Activated T-cell treated with anti-CD3 and anti-CD28 coated beads for 4 hours (primary cell): ENCODE measurements at places on chromosomes 13 and 19.

- no peak for DNase-seq
Observed at GRCh38 chr19:30631033-30631370, 258.8 kb downstream of the ZNF536 start.

DNA sequence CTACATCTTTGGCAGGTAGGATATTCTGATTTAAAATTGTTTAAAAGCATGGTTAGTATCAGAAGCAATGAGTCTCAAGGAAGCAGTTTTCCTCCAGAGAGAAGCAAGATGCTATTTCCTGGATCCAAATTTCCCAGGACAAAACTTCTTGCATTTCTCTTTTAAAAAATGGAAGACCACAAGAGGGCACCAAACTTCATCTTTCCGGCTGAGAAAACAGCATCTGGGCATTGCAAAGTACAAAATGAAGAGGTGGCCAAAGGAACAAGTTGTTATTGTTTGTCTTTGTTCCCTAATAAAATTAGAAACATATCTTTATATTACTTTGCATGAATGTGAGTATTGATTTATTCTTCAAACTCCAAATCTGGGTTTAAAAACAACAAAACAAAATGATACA, 60.0 kb upstream of the LRCH1 start:
- no peak for DNase-seq

GRCh38 chr13:41462427-41462826, 5.1 kb downstream of the RGCC start:
- no peak for DNase-seq

GRCh38 chr13:29858231-29858630, 7.8 kb upstream of the UBL3 start:
- DNase-seq: no peak

DNA sequence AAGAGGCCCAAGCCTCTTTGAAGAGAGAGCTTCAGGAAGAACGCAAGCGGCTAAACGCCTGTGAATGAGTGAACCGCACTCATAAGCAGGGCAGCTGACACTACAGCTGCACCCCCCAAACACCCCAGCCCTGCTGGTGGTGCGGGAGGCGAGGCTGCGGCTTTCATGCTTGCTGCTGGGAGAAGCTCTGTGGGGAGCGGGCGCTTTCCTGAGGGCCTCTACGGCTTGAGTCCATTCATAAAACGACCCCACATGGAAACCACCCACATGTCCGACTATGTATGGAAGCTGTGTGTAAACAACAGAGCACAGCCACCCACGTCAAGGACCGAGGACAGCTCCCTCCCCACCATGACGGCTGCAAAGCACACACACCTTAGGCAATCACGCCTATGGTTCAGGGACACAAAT, 5.5 kb downstream of the AP3D1 start:
- no peak for DNase-seq

GRCh38 chr13:52158629-52159158, 703 bp downstream of the NEK3 start:
- no peak for DNase-seq

DNA sequence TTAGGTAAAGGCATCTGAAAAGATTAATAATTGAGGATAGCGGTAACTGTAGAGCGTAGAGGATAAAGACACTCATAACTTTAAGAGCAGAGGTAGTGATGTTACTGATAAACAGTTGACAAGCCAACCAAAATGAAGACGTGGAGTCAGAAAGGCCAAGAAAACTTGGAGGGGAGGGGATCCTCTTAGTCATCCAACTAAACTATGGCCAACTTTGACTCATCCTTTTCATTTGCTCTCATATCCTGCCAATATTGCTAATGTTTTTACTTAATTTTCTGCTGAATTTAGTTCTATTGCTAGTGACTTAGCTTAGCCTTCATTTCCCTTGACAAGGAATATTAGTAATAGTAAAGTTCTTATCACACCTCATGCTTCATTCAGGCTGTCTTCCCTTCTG, 13.4 kb downstream of the ITGBL1 start:
- no peak for DNase-seq

- no peak for DNase-seq
Observed at GRCh38 chr13:112391746-112392145, 15.6 kb downstream of the SPACA7 start.

- no peak for DNase-seq
Observed at GRCh38 chr13:76499891-76500290, 386.3 kb downstream of the KCTD12 start.

DNA sequence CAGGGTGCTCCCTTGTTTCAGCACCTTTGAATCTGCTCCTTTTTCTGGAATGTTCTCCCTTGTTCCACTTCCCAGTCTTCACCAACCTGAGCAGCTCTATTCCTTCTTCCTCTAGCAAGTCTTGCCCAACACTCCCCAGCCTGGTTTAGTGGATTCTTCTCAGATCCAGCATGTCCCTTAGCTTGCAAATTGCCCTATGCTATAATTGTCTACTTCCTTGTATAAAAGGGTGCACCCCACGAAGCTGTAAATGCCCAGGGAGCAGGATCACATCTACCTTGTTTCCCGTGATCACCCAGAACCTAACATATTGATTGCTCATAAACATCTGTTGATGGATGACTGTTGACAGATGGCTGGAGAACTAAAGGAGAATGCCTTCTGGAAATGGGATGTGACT, 93.2 kb upstream of the C1QTNF9B start:
- DNase-seq: no peak

GRCh38 chr13:73998631-73999030, 135.6 kb downstream of the KLF12 start:
- DNase-seq: no peak

DNA sequence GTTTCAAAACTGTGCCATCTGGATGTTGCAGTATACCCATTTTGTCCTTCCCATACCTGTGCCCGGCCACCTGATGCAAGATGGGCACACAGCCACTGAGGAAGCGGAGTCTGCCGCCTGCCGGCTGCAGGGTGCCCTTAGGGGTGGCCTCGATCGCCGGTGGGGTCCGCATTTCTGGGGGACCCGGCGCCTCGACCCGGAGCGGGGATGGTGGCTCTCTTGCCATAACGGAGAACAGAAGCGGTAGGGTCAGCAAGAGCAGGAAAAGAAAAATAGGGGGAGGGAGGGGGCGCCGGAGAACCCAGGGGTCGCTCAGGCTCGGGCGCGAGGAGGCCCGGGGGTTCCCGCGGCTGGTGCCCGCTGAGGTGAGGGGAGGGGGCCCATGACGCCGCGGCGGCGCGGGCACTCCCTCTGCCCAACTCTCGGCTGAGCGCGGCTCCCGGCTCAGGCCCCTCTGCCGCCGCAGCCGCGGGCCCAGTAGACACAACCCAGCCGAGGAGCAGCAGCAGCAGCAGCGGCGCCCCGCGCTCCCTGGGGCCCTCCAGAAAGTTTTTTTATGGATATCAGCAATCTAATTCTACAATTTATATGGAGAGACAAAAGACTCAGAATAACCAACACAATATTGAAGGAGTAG, 13.8 kb upstream of the CYP4F2 start:
- DNase-seq: no peak

DNA sequence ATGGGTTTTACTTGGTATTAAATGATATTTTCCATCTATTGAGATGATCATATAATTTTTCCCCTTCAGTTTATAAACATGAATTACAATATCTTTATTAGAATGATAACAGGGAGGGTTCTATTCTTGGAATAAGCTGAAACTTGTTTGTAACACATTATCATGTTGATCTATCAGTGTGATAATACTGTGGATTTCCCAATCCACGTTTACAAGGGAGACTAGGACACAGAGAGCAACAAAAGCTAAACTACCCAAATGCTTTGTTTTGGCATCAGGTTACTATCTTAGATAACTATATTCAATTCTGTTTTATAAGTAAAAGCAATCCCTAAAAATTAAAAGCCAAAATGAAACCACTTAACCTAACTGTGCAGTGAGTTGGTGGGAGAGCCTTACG, 92.5 kb downstream of the TUBGCP3 start:
- no peak for DNase-seq

DNA sequence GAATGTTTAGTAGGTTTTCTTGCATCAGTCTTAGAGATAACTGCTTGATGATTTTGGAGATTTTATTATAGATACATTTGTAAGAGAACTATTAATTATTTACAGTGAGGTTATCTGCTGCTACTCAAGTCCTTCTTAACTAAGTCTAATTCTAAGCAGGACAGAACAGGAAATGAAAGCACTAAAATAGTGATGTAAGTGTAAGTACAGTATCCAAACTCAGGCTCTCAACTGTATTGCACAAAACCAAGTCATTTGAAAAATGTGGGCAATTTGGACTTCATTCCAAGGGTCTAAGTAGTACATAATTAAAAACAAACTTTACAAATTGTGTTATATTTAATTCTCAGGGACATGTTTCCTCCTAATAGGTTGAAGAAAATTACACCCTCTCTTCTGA, 417.1 kb downstream of the ITGBL1 start:
- DNase-seq: no peak

DNA sequence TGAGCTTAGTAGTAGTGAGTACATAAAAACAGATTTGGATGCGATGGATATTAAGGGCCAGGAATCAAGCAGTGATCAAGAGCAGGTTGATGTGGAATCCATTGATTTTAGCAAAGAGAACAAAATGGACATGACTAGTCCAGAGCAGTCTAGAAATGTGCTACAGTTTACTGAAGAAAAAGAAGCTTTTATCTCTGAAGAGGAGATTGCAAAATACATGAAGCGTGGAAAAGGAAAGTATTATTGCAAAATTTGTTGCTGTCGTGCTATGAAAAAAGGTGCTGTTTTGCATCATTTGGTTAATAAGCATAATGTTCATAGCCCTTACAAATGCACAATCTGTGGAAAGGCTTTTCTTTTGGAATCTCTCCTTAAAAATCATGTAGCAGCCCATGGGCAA, 11.4 kb downstream of the CHAMP1 start:
- no peak for DNase-seq

GRCh38 chr19:41218615-41219507, at the start of gene AXL:
TSS of gene AXL (plus strand) at chr19:41219223. CDS start at chr19:41219393, 170 bp downstream.
- DNase-seq: no peak

DNA sequence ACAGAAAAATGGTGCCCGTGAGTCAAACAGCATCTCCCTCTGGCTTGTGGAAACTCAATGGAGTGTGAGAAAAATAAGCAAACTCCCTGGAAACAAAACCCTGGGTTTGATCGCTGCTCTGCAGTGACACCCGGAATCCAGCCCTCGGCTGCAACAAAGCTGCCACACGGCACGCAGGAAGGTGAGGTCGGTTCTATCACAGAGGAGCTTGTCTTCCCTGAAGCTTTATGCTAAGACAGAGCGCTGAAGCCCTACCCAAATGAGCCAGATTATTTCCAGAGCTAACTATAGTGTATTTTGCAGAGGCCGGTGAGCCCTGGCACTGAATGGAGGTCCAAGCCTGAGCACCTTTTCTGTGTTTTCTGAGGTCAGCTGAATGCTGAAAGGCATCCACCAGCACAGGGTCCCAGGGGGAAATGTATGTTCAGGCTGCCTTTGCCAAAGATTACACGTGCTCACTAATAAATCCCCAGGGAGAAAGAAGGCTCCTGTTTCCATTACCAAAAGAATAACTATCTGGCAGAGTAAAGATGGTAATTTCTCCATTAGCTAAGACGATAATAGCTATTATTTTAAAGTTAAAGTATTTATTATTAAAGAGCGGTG, 77.8 kb downstream of the TSHZ3 start:
- DNase-seq: no peak

DNA sequence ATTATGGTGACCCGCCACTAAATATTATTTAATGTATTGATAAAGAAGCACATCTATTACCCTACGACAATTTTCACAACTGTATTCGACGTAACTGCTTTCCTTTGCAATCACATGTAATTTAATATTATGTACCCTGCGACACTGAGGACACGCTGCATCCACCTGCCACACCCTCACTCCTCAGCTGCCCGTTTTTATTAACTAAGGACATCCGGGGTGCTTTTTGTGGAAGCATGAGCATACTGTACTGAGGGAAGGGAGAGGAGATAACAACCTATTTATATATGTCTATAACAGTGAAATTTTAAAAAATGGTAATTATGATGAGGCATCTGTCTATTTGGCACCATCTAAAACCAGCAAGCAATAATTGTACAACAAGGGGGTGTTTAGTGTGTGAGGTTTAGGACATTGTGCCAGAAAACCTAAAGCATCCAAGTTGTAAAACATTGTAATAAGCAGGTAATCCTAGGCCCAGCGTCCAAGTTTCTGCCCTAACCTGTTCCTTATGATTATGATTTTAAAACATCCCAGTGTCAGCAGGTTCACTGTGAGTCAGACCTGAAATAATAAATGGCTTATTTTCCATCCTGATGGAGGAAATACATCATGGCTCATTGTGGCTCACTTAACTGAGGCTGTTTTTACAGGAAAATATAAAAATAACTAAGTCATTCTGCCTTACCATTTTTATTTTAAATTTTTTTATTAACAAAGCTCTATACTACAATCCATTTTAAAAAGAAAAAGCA, 56.3 kb downstream of the FOXO1 start:
- DNase-seq: no peak

- DNase-seq: no peak
Observed at GRCh38 chr19:17865364-17866311, 5.9 kb downstream of the RPL18A start.

DNA sequence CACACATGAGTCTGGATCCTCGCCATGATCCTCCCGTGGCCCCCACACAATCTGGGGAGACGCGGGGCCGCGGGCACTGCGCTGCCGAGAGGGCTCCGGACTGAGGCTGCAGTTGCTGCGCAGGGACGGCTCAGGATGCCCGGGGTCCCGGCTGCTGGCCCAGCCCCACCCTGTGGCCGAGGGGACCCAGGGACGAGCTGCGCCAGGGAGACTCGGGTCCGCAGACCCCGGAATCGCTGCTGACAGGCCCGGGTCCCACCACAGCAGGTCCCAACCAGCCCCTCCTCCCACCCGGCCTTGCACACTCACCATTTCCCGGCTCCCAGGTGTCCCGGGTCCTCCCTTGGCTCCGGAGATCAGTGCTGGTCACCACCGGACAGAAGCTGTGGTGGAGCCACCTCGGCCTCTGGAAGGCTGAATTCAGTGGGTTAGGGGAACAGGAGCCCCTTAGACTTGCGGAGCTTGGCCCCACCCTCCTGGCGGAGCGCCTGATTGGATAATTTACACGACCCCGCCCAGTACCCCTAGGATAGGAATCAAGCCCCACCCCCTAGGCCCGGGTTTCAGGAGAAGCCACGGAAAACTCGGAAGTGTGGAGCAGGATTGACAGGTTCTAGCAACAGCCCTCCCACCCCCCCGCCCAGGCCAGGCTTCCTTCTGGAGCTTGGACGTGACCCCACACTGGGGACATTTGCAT, 57.4 kb downstream of the ZNF44 start:
- no peak for DNase-seq

DNA sequence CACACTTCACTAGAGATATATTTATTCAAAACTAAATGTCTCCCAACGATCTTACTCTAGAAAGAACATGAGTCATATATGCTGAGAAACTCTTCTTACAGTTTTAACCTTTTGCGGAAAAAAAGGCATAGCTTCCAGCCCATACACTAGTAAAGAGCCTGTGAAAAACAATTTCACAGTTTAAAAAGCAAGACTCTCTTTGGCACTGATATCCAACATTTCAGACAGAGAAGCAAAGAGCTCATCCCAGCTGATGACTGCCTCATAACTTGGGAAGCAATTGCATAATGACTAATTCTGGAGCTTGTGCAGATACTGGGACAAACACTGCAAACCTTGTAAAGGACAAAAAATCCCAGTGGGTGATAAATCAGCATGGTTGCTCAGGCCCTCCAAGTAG, 88.0 kb downstream of the ENOX1 start:
- no peak for DNase-seq
